ENCODE measurements at places on chromosomes 2 and 18.

GRCh38 chr2:100796499-100797100 is 23.3 kb upstream of the NPAS2 start:
- no peak for DNase-seq

DNA sequence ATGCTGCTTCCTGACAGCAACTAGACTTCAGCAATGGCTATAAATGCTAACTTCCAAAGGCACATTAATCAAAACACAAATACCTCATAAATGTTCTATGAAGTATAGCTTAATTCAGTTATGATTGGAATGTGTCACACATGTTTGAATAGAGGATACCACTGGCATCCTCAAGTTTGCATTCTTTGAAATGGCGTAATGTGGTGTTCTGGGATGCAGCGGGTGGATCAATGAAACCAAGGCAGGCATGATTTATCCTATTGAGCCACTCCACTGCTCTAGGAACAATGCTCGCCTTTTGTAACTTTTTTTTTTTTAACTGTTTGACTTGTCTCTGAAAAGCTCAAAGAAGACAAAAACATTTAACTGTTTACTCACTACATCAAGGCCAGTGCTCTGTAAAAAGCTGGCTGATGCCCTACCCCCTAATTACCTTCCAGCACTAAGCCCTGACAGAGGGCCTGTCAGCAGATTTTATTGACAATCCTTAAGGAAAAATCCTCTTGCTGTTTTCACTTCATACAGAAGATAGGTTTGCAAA is 278.8 kb upstream of the SESTD1 start:
- DNase-seq, result no peak

DNA sequence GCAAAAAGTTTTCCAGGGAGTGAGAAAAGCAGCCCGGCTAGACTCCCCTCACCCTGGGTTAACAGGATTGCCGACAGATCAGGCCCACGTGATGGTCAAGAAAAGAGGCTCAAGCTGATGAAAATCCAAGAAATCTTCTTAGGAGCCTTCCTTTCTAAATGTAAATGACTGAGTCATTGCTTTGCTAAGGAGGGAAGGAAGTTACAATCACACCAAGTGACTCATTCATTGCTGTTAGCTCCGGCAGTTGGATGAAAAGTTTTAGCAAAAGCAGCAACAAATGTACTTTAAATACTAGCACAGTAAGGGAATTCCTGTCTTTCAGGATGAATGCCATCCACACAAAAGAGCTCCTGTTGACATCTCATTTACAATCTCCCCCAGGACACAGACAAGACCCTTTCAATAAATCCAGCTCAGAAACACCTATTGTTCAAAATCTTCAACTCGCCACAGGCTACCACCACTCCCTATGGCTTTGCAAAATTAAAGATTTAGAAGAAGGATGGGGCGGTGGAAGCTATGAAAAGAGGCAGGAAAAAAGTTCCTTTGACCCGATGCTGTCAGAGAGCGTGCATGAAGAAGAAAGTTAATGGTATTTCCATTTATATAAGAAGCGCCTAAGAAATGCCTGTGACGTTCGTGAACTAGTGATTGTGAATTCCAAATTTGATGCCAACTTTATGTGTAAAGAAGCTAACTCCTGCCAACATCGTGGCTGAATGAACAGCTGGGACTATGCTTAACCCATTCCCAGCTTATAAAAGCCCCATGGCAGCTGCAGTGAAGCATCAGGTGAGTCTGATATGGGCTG is 153.7 kb downstream of the TGIF1 start:
- no peak for DNase-seq

DNA sequence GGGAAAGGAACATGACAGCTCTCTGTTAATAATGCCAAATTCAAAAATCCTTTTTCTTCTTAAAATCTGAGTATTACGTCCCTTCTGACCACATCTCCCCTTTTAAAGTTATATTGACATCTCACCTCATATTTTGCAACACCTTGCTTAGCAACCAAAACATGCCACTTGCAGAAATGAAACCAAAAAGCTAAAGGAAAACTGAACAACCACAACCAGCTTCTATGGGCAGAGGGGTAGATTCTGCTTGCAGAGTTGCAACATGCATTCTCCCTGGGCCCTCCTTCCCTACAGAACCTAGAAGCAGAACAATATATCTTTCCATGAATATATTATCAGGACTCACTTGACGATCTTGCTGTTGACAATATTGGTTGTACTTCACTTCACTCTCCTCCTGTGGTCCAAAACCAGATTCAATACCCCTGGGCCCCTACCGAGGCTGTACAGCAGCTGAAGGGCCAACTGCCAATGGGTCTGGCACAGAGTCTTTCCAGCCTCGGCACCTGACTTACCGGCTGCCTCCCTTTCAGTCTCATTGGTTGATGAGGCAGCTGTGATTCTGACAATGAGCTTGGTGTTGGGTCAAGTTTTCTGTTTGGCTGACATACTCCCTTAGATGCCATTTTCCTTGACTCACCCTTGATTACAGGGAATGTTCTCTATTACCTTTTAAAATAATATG is 616.6 kb downstream of the ZEB2 start:
- DNase-seq, result no peak

- no peak for DNase-seq
Observed at GRCh38 chr2:20674974-20675679, 8.2 kb downstream of the GDF7 start.

GRCh38 chr2:62489162-62489561 is 16.8 kb downstream of the TMEM17 start:
- no peak for DNase-seq

DNA sequence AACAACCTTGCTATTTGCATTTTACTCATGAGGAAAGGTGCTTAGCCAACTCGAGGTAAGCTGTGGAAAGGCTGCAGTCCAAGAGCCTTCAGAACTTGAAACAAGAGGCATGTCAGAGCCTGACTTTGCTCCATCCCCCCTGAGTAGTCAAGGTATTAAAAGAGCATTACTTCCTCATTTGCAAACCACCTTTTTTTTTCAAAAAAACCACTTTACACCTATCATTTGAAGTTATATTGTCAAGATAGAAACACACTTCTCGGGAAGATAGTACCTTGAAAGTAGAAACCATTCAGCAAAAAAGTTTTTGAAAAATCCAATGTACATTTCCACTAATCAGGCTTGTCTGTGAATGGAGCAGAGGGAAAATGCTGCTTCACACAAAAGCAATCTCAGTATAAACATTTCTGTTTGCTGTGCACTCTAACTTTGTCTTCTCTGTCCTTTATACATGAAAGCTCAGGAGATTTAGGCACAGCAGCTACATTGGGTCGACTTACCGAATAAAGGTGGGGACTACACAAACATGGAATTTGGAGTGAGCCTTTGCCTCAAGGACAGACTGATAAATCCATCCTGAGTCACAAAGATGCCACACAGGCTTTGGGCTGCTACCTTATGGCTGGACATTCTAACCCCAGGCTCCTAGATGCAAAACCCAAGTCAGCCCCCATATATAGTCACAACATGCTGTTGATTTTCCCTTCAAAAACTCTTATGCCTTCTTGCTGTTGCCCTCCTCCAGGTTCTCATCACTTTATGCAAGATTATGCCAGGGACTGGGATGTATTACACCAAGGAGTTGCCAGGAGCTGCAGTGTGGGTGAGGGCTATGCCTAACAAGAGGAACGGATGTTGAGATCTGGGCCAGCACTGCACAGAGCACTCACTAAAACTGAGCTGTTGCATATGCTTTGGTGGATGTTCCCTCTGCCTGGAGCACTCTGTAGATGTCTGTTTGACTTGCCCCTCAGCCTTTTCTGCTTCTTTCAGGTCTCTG is 41.4 kb upstream of the EML4 start:
- DNase-seq, result no peak

- no peak for DNase-seq
Observed at GRCh38 chr2:128746356-128746755, 427.7 kb upstream of the HS6ST1 start.

GRCh38 chr2:150625303-150625702 is 137.8 kb upstream of the RND3 start:
- DNase-seq, result no peak

GRCh38 chr2:18597618-18598017 is 8.2 kb upstream of the NT5C1B start:
- DNase-seq, result no peak

DNA sequence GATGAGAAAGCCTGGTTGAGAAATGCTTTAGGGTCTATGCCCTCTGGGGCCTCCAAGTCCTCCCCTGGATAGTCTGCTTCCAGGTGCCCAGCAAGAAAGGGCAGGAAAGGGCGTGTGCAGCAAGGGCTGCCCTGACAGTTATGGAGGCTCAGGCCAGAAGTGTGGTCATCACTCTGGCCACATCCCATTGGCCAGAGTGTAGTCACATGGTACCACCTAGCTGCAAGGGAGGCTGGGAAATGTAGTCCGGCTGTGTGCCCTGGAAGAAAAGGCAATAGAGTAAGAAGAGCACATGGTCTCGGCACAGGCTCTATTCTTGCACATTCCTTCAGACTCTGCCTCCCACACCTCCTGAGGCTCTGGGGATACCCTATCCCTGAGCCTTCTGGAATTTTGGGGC is 35.7 kb downstream of the ODC1 start:
- no peak for DNase-seq

DNA sequence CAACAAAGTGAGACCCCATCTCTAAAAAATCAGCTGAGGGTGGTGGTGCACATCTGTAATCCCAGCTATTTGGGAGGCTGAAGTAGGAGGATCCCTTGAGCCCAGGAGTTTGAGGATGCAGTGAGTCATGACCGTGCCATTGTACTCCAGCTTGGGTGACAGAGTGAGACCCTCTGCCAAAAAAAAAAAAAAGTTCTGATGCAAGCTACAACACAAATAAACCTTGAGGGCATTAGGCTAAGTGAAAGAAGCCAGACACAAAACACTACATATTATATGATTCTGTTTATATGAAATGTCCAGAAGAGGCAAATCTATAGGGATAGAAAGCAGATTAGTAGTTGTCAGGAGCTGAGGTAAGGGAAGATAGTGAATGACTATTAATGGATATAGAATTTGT is 13.0 kb downstream of the YWHAQ start:
- DNase-seq, result no peak

DNA sequence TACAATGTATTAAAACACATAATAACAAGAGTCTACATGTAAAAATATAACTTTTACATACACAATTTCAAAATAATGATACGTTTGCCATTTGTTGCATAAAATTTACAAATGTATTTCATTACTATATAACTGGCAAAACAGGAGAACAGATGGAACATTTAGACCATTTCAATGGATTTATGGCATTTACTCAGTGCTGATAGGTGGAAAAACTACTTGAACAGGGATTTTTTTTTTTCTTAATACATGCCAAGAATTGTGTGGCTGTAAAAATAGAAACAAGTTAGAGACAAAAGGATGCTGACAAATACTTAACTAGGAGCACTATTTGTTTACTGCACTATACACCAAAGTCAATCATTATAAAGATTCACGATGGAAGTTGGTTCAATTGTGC is 266.8 kb upstream of the CCDC68 start:
- DNase-seq, result no peak

- DNase-seq, result no peak
Observed at GRCh38 chr2:64952096-64952495, 37.1 kb upstream of the SLC1A4 start.

GRCh38 chr2:232883116-232883721 is 13.2 kb downstream of the SNORC start:
- DNase-seq, result no peak

GRCh38 chr2:142222715-142223114 is 91.9 kb upstream of the LRP1B start:
- no peak for DNase-seq

DNA sequence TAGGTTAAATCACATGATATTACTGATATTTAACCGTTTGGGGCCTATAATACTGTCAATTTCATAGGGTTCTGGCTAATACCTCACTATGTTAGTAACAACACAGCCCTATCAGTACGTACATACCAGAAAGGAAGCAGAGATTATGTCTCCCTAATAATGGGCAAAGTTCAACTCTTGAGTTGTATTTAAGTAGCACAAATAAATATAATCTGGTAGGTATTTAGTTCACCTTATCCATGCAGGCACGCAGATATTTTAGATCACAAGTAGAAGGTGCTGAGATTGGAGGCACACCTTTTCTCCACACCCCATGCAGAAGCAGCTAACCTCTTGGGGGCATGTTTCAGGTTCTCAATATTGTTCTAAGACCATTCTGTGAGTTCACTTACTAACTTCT is 118.9 kb downstream of the IRS1 start:
- DNase-seq, result no peak

DNA sequence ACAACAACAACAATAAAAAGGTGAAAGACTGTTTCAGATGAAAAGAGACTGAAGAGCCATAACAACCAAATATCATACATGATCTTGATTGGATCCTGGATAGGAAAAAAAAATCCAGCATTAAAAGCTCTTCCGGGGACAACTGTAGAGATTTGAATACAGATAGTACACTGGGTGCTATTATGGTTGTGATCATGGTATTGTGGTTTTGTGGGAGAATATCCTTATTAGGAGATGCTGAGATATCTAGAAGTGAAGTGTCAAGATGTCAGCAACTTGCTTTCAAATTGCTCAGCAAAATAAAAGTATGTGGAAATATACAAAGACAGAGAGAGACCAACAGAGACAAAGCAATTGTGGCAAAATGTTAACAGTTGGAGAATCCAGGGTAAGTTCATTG is 15.5 kb upstream of the SPATA3 start:
- DNase-seq, result no peak

DNA sequence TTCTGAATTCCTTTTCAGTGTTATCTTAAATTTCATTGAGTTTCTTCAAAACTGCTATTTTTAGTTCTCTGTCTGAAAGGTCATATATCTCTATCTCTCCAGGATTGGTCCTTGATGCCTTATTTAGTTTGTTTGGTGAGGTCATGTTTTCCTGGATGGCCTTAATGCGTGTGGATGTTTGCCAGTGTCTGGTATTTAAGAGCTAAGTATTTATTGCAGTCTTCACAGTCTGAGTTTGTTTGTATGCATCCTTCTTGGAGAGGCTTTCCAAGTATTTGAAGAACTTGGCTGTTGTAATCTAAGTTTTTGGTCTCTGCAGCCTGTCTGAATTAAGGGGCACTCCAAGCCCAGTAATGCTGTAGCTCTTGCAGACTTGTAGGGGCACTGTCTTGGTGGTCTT is 249.3 kb downstream of the ZNF385B start:
- no peak for DNase-seq

DNA sequence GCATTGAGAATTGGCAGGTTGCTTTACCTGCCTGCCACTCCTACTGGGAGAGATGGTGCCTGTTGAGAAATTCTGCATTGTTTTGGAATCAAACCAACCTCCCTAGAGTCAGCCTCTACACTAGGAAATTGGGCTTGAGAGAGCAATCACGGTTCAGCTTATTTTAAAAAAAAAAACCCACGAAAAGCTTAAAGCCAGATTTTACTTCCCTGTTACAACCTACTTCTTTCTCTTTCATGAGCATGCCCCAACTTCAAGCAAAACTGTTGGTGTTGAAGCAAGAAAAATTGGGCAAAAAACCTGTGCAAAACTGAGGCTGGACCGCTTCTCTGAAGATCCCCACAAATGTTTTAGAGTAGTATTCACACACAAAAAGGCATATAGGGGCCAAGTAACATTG is 134.6 kb upstream of the ZEB2 start:
- DNase-seq, result no peak

GRCh38 chr2:191384829-191385228 is 139.6 kb downstream of the MYO1B start:
- DNase-seq, result no peak

DNA sequence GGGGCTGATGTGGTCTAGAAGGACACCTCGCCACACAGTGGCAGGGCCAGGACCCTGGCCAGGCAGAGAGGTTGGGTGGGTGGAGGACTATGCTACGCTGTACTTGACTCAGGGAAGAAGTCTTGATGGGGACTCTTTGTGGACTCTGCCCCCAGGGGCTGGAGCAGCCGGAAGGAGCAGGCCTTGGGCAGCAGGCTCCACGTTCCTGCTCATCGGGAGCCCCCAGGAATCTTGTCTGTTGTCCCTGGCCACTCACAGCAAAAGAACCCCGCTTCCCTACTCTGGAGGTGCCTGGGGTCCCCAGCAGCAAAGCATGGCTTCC is 79.0 kb downstream of the POLR1A start:
- DNase-seq, result no peak
